Purkinje cell (primary cell): ENCODE measurements at places on chromosomes 7 and 10. TPM values are rescaled to one million over a fixed set of nuclear protein-coding genes. Genes with fewer than 3 reads are reported as not detected.

DCLRE1C gene
- 5.6 and 10.4 TPM in 2 replicates for polyA plus RNA-seq

BHLHA15 gene
- not detected in 2 replicates for polyA plus RNA-seq

HOXA3 gene
- polyA plus RNA-seq, result not detected in 2 replicates

THSD7A gene
- 40.7 and 75.4 TPM in 2 replicates for polyA plus RNA-seq

CHCHD3 gene
- 24.4 and 30.6 TPM in 2 replicates for polyA plus RNA-seq
